Germinal center (tissue), 1 donor: ENCODE measurements at places on chromosomes 13 and 19.

DNA sequence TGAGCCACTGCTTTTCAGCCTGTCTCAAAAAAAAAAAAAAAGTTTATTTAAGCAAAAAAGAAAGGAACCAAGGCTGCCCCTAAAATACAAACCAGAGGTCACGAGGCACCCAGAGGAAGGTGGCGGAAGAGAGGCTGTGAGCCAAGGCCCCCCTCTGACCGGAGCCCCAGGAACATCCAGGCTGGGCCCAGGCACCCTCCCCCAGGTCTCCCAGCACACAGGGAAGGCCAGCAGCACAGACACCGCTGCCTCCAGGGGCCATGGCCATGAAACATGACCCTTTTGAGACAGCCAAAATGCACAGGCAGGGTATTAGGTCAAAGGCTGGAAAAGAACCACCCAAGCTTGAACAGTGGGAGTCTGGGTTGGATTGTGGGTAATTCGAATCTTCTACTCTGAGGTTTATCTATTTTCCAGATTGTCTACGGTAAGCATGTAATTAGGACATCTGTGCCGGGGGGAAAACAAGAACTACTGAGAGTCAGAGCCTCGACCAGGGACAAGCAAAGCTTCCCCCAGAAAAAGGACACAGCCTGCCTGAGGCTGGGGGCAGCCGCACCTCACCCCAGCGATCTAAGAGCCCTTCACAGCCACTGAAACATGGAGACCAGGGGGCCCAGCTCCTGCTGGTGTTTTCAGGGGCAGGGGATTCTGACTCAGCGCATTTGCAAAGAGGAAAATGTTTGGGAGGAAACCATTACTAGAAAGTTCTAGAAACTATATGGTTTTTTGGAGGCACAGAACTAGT lies 8.4 kb downstream of the PEX11G start:
- DNase-seq, result no peak

DNA sequence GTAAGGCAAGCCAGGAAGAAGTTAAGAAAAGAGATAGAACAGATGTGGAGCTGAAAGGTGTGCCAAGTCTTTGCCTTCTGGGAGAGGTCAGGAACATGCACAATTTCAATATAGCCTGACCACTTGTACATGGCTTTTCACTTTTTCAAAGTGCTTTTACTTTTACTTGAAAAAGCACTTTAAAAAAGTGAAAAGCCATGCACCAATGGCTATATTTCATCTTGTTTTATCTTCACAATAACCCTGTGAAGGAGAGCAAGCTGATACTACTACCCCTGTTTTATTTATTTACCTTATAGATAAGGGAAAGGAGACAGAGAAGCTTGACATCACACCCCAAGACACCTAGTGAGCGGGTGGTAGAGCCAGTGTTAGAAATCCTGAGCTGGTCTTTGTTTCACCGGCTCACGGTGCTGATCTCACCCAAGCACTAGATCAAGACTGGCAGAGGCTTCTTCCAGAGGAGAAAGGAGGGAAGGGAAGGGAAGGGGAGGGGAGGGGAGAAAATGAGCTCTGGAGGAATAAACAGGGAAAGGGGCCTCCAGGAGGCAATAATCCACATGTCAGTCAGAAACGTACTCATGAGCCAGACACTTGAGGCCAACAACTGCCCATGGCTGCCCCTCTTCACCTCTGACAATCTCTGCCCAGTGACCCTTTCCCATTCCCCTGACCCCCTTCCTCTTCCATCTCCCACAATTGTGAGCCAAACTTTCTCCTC lies 455.4 kb downstream of the FOXO1 start:
- DNase-seq, result no peak

GRCh38 chr13:98563071-98563470 lies 13.8 kb downstream of the STK24 start:
- no peak for DNase-seq

GRCh38 chr13:66560991-66561390 lies 669.1 kb downstream of the PCDH9 start:
- DNase-seq, result no peak

DNA sequence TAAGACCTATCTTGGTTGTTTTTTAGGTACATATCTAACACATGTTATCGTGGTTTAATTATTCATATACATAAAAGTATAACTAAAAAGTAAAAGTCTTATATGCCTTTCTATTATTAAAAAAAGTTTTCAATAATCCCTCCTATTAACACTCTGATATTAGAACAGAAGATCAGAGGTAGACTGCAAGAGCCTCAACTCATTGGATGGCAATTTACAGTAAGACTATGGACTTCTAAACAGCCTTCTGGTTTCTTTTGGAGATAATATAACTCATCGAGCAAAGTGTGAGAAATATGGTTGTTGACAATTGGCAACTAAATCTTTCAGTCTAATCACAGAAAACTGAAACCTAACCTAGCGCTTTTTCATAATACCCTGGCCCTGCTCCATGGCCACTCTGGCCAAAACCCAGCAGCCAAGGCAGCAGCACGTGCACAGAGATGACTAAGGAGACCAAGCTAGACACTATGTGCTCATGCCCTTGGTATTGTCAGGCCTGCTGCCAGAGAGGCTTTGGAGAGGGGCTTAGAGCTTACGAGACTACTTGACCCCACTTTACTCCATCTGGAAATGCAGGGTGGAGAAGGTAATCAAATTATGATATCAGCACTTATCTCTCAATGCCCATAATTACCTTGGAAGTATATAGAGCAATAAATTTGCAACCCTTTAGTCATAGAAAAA lies 40.6 kb upstream of the EEF1AKMT1 start:
- DNase-seq, result no peak

GRCh38 chr13:94305934-94306333 lies 173.5 kb downstream of the DCT start:
- no peak for DNase-seq

DNA sequence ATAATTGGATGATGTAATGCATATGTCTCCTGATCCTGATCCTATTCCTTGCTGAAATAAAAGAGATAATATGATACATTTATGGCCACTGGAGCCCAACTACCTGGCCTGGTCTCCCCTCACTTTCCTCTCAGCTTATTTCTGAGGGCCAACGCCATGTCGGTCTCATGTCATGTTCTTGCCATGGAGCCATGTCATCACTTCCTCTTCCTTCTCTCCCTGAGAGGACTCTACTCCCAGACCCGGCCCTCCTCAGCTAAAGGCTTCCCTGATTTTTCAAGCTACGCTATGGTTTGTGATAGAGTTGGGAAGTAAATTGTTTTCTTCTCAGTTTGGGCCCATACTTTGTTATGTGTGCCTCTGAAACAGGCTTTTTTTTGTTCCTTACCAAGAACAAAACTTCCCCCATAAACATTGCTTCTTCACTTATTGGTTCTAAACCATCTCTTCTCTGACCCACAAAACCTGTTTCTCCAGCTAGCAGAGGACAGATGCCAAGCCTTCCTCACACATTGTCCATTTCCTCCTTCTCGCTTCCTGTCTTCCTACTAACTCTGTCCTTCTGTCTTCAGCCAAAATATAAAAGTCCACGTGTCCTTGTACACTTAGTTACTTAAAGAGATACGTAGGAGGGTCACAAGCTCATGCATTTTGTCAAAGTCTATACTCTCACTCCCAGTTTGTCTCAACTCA lies 319.9 kb upstream of the DACH1 start:
- DNase-seq, result no peak

DNA sequence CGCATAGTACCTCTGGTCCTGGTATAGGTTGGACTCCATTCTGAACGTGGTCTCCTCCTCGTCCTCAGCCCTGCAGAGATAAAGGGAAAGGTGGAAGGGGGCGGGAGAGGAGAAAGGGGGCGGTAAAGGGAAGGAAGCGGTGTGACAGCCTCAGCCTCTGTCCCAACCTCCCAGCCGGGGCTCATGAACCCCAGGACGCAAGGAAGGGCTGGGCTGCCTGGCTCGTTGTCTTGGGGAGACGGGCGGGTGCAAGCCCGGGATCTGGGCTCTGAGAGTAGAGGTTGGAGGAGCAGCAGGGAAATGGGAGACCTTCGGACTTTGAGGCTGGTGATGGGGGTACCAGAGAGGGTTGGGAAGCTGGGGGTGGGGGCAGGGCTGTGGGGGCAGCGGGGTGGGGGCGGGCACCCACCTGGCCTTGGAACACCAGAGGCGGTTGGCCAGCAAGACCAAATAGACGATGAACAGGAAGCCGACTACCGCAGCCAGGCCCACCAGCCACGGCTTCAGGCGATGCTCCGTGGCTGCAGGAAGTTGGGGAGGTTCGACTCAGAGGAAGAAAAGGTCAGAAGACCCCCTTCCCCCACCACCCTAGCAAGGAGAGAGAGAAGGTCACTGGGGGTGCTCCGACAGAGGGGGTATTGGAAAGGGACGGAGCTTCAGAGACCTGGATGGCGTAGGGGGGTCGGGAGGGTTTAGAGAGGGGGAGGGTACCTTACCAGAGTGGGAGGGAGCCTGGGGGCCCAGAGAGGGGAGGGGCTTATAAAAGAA lies 1.7 kb downstream of the SMIM24 start:
- peak; percentile 26 for DNase-seq

DNA sequence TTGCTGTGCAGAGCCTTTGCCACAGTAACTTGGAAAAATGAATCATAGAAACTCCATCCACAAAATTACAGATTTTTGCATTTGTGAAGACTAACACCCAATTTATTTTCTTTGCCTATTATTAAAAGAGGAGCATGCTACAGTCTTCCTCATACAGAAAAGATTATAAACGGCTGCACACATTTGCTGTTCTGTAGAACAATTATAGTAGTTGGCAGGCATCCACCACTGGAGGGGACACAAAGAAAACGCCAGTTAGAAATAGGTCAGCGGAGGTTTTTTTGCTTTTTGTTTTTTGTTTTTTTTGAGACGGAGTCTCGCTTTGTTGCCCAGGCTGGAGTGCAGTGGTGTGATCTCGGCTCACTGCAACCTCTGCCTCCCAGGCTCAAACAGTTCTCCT lies 51.6 kb downstream of the SACS start:
- no peak for DNase-seq

DNA sequence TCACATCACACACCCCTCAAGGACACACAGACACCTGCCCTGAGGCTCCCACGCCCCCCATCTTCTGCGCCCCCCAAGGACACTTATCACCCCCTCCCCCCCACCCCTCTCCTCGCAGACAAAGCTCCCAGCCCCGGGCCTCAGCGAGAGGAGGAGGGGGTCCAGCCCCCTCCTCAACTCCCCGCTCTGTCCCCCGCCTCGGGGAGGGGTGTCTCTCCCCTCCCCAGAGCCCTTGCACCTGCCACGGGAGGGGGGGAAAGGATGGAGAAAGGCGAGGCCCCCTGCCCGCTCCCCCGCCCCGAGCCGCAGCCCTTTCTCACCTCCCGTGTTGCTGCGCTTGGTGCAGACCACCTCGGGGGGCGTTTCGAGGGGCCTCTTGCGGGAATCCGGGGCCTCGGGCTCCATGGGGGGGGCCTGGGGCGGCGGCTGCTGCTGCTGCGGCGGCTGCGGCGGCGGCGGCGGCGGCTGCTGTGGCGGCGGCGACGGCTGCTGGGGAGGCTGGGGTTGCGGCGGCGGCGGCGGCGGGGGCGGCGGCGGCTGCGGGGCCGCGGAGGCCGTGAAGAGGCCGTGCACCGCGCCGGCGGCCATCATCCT lies 621 bp downstream of the NOVA2 start:
- no peak for DNase-seq

DNA sequence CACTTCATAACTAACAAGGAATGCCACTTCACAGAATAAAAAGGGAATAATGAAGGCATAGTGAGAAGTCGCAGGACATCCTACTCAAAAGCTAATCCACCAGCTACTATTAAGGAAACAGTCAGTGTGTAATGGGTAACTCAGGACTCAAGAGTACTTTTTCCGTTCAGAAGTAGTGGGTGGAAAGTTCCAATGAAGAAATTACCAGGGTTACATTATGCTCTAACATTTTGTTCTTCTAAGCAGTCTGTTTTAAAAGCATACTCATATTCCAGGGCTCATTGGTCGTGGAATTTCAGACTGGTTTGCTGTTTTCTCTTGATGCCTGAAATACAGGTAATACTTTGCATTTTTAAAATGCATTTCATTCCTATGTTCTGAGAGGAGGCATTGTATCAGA lies 222.4 kb upstream of the IRS2 start:
- DNase-seq, result no peak

DNA sequence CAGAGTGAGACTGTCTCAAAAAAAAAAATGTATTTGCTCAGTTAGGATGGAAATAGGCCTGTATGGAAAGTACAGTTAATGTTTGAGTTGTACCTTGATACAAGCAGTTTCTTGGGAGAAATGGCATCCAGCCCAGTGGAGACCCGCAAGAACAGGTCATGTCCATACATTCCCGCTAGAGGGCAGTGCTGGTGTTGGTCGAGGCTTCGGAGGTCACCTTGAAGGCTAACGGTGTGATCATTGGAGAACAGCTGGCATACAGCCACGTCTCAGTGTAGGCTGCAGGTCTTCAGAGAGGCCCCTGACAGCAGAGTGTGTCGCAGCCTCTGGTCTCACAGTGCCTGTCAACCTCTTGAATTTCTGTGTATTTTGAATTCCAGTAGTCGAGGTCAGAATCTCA lies 7.5 kb downstream of the ZNF610 start:
- DNase-seq, result peak; percentile 53

GRCh38 chr19:8500158-8500557 lies 2.3 kb downstream of the PRAM1 start:
- no peak for DNase-seq

- peak; percentile 87 for DNase-seq
Measured at GRCh38 chr19:45681391-45682015, 10.2 kb downstream of the SNRPD2 start.

- peak; percentile 85 for DNase-seq
Measured at GRCh38 chr19:18233224-18233825, 7.1 kb upstream of the PDE4C start.

- DNase-seq, result no peak
Measured at GRCh38 chr13:106686163-106686562, 118.2 kb upstream of the ARGLU1 start.

- no peak for DNase-seq
Measured at GRCh38 chr13:53050151-53050550, 21.5 kb downstream of the OLFM4 start.

GRCh38 chr19:7917267-7918061 lies 2.7 kb upstream of the SNAPC2 start:
- DNase-seq, result peak; percentile 55

DNA sequence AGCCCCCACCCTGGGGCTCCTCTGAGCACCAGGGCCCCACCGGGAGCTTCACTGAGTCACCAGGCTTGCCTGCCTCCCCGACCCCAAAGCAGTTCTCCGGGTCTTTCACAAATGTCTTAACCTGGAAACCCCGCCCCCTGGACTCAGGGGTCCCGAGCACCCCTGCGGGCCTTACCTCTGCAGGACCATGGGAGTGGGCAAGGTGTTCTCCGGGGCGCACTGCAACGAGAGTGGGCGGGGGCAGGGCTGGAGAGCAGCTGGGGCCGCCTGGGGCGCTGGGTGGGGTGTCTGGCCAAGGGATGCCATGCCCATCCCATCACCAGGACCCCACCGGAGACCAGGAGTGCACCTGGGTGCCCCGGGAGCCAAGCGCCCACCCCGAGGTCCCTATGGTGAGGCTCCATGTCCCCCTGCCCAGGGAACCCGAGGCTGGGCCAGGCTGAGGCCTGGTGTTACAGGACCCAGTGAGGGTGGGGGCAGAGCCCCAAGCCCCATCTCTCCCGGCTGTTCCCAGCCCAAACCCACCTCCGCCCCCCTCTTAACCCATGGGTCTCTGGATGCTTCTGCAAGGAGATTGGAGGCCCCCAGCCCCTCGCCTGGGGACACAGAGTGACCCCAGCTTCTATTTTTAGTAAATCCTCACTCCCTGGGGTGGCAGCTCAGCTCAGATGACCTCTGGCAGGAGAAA lies 10.9 kb downstream of the MKNK2 start:
- DNase-seq, result no peak
